Effector memory CD8-positive, alpha-beta T cell (primary cell): ENCODE measurements at places on chromosomes 13 and 19.

GRCh38 chr19:39265321-39265916 is 2.8 kb upstream of the IFNL2 start:
- DNase-seq, result no peak

GRCh38 chr13:53150568-53150967 is 122.0 kb downstream of the OLFM4 start:
- DNase-seq, result no peak

DNA sequence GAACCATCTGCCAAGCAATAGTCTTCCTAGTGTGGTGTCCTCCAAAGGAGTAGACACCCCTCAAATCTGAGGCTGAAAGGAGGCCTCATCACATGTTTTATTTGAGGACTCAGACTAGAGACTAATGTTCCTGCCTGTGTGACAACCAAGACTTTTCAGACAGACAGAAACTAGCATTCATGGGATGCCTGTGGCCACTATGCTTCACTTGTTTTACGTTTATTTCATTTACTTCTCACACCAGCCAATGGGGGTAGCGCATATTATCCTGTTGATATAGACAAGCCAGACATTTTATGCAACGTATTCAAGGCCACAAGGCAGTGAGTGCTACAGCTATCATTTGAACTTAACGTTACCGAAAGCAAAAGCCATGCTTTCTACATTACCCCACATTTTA is 391.7 kb upstream of the HTR2A start:
- no peak for DNase-seq

DNA sequence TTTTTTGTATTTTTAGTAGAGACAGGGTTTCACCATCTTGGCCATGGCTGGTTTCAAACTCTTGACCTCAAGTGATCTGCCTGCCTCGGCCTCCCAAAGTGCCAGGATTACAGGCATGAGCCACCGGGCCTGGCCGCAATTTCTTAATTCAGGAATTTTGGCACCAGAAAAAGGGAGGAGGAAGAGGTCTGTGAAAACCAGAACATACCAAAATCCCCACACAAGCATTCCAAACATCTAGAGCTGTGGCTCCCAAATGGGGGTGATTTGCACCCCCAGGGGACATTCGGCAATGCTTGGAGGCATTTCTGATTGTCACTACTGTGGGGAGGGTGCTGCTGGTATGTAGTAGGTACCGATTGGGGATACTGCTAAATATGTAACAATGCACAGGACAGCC is 40.2 kb upstream of the ABCC4 start:
- no peak for DNase-seq

- DNase-seq, result no peak
Measured at GRCh38 chr13:76455960-76456359, 430.2 kb downstream of the KCTD12 start.

DNA sequence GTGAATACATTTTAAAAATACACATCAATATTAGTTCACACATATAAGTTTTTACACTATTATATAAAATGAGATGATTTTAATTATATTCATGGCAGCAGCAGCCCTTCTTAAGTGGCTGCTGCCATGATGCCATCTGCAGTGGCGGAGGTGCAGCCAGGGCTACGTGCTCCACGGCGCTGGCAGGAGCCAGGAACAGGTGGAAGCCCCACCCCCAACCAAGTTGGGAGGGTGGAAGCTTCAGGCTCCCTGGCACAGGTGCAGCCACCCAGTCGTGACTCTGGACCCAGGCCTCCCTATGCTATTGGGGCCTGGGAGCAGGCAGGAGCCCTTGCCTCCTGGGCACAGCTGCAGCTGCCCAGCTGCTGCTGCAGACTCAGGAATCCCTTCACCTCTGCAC is 646.9 kb upstream of the PCDH9 start:
- DNase-seq, result no peak

DNA sequence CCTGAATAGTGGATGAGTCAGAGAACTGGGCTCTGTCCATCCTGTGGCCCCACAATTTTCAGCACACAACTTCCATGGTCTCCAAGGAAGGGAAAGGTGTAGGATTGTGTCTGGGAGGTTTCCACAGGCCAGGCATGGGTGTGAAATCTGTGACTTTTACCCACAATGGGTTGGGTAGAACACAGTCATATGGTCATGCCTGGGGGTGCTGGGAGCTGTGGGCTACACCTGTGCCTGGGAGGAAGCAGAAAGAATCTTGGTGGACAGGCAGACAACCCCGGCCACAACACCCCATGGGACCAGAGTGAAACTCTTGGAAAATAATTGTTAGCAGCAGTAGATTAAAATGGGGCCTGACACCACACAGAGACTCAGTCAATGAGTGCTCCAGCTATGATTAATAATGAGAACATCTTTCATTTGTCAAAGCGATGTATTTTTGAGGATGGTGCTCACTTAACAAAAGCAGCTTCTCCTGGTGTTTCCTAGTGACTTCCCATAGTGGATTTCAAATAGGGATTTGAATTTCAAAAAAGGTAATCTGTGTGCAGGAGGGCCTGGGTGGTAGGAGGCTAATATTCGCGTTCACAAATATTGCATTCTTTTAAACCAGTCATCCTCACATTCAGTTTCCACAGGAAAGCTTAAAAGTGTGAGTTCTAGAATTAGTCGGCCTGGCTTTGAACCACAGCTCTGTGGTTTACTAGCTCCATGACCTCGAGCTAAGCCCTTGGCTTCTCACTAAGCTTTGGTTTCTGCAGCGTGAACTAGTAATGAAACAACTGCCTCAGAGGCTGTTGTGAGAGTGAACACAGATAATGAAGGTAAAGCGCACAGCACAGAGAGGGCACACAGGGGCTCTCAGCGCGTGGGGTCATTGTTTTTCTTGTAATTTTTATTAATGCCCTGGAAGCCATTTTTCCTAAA is 89.3 kb upstream of the UQCRFS1 start:
- peak; percentile 10 for DNase-seq

- no peak for DNase-seq
Measured at GRCh38 chr19:40383668-40384248, 6.2 kb downstream of the HIPK4 start.

GRCh38 chr13:33146843-33147611 is 130.8 kb downstream of the KL start:
- DNase-seq, result no peak

- peak; percentile 30 for DNase-seq
Measured at GRCh38 chr19:5130371-5131030, 161.6 kb downstream of the KDM4B start.

DNA sequence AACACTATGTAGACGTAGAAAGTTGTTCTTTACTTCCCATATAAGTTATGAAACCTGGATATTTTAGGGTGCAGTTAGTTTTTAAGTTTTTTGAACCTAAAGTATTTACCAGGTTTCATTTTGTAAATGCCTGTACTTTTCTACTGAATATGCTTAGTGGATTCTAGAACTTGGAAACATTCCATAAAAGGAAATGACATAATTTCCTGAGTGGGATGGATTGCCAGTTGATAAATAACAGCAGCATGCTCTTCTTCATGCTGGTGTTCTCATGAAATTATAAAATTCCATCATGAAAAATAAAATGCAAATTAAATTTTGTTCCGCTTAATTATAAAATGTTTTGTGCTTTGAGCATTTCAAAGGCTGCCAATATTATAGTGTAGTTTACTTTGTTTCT is 362.2 kb upstream of the PCDH20 start:
- DNase-seq, result no peak

DNA sequence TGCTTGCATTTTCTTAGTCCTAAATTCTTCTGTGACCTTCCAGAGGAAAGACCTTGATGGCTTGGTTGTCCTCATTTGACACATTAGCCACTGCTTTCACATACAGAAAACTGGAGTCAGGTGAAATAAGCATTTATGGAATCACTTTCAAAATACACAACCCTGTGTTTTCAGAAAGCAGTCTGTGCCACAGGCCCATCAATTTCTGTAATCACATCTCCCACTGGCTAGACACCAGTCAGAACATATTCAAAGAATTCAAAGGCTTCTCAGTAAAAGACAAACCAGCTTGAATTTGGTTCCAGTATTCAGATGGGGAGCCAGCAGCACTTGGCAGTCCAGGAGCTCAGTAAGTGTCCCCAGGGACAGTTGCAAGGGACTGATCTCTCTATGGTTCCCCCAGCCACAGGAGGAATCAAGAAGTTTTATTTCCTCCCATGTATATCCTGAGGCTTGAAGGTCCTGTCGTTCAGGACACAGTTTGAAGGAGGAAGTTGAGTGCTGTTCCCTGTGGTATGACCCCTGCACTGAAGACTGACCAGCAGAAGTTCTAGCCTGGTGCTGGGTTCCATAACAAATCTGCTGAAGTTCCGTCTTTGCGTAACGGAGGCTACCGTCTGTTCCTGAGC is 214.3 kb downstream of the FOXO1 start:
- no peak for DNase-seq

GRCh38 chr19:2549701-2550191 is 73.8 kb downstream of the GADD45B start:
- DNase-seq, result no peak

DNA sequence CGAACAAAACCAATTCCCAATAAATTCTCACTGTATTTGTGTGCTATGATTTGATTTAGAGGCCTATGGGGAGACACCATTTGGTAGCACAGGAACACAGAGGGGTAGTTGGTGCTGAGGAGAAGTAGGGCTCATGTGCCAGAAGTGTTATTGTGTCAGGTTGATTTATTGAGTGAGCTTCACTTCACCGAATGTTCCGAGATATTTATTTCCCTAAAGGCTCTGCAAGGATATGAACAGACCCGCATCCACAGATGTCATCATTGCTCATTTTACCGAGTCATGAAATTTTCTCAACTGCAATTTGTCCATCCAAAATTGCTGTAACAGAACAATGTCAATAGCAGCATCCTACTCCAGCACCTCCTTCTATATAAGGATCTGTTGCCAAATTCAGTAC is 69.5 kb downstream of the DACH1 start:
- DNase-seq, result no peak

DNA sequence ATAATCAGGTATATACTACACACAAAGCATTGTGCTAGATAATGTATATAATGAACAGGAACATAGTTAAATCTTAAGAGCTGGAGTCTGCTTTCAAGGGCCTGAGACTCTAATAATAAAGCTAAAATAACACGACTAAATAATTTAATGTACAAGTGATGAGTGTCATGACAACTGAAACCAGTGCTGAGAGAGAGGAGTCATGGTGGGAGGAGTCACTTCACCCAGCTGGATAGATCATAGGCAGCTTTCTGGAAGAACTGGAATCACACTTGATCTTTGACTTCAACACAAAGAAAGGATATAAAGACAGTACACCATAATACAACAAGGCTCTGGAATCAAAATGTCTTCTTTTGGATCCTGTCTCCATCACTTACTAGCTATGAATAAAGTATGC is 7.1 kb downstream of the RBM26 start:
- DNase-seq, result no peak

DNA sequence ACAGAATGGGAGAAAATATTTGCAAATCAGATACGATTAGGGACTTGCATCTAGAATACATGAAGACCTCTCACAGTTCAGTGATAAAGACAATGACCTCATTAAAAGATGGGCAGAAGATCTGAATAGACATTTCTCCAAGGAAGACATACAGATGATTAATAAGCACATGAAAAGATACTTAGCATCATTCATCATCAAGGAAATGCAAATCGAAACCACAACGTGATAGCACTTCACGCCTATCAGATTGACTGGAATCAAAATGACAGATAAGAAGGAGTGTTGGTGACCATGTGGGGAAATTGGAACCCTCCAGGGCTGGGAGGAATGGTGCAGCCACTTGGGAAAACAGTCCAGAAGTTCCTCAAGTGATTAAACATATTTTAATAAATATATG is 25.8 kb downstream of the CFAP97D2 start:
- DNase-seq, result no peak

GRCh38 chr13:33362986-33363727 is 77.6 kb upstream of the STARD13 start:
- no peak for DNase-seq

DNA sequence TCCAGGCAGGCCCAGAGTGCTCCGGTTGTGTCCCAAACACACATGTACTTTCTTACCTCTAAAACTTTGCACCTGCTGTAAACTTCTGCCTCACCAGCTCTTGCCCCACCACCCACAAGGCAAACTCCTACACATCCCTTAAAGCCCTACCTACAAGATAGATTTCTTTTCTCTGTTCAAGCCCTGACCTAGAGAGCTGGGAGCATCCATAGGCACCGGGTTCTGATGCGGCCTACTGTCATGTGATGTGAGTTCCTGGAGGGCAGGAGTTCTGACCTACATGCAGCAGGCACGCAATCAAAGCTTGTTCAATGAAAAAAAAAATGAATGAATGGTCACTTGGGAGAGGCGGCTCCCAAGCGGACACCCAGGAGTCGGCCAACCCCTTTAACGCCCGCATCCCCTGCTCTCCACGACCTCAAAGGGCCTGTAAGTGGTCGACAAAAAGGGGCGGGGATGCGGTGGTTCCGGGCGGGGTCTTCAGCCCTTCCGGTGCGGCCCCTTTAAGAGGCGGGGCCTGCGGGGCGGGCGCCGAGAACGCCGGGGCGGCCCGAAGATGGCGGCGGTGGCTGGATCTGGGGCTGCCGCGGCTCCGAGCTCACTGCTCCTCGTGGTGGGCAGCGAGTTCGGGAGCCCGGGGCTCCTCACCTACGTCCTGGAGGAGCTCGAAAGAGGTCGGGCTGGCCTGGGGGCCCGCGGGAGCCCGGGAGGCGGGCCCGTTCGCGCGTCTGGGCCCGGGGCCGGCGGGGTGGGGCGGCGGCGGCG is at the start of gene MAP1S:
Gene MAP1S, plus strand, starts transcription at position 534 of the 765 bp plus-strand sequence. Its CDS starts 23 bp downstream, at position 557.
- DNase-seq, result peak; percentile 41

- DNase-seq, result no peak
Measured at GRCh38 chr13:60158321-60158801, 5.4 kb downstream of the DIAPH3 start.

DNA sequence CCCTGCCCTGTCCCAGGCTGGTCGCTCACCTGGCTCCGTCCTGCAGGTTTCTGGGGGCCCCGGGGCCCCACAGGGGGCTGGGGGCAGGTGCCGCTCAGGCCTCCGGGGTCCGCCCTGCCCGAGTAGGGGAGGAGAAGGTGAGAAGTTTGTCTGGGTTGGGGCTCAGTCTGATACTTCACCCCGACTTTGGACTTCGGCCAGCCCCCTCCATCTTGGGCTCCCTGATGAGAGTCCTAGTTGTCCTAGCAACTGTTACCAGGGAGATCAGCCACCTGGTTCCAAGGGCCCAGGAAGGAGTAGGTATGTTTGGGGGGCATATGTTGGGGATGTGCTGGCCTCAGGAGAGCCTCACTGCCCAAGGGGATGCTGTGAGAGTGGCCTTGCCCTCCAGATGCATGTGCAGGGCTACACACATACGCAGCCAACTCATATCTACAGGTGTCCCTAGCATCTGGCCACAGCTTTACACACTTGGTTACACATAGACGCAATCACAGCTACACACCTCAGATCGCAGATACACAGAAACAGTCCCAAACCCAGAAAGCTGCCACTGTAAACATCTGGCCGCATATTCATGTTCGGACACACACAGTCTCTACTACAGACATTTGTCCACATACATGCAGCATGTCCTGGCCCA is 3.4 kb downstream of the NUMBL start:
- no peak for DNase-seq

GRCh38 chr19:5850743-5851293 is 431 bp downstream of the FUT3 start:
- no peak for DNase-seq
